Tibial nerve (tissue), 4 donors: ENCODE measurements at places on chromosomes 3 and 15. TPM values are rescaled to one million over a fixed set of nuclear protein-coding genes. Genes with fewer than 3 reads are reported as not detected.

DNA sequence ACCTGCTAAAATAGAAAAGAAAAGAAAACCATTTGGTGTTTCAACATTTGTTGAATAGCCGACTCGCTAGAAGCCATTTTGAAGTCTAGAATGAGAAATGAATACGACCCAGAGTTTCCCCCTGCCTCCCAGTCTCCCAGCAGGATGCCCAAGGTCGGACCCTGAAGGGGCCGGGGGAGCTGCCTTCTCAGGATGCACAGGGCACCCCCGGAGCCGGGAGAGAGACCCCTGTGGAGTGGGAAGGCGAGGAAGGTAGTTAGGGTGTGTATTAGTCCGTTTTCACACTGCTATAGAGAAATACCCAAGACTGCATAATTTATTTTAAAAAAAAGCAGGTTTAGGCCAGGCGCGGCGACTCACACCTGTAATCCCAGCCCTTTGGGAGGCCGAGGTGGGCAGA lies 44.7 kb downstream of the NIPA2 start:
- no peak for DNase-seq

- no peak for DNase-seq
Measured at GRCh38 chr3:128426128-128426921, 40.4 kb downstream of the DNAJB8 start.

DNA sequence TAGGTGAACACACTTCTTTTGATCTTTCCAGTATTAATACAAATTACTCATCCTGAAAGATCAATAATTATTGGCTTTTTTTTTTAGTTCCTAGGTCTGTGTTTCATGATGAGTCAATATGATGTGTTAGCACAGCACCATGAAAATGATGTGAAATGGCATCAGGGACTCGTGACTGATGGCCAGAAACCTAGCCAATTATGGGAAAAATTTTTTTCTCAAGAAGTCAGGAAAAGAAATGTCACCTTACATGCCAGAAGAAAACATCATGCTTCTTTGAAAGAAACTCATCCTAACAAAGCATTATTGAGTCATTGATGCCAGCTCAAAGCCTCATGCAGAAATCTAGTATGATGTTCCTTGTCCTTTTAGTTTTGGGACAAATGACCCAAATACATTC lies 468.3 kb upstream of the CBLB start:
- no peak for DNase-seq

DNA sequence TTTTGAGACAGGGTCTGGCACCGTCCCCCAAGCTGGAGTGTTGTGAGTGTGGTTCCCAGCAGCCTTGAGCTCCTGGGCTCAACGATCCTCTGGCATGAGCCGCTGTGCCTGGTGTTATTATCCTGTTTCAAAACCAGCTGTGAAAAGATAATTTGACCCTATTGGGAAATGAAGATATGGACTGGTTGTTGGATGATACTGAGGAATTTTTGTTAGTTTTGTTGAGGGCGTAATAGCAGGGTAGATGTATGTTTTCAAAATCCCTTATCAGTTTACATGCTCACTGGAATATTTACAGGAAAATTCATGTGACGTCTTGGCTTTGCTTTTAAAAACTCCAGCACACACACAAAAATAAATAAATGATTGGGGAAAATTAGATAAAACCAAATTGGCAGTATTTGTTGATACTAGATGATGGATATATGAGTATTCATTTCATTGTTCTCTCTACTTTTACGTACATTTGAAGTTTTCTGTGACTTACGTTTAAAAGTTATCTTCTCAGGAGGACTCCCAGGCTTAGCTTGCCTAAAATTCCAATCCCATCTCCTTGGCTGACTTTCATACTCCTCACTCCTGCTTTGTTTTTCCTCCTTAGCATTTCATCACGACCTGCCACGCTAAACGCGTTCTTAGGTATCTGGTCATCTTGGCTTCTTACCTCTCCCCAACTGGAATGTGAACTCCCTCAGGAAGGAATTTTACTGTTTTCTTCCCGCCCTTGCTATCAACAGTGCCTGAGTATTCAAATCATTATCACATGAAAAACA lies 56.8 kb upstream of the TFRC start:
- no peak for DNase-seq

- peak; percentile 68 for DNase-seq
Measured at GRCh38 chr3:30496066-30496966, 110.1 kb upstream of the TGFBR2 start.

DNA sequence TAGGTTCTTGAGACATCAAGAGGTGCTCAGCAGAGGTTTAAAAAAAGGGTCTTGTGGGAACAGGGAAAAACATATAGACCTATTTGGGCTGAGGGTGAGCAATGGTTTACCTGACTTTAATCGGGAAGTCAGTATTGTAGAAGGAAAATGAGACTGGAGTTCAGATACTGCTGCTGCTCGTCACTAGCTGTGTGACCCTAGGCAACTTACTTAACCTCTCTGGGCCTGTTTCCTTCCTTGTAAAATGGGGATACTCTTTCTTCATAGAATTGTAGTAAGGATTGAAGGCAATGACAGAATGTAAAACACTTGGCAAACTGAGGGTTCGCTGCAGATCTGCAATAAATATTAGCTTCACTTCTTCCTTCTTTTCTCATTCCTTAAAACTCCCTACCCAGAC lies 327.5 kb upstream of the PROK2 start:
- DNase-seq: no peak

DNA sequence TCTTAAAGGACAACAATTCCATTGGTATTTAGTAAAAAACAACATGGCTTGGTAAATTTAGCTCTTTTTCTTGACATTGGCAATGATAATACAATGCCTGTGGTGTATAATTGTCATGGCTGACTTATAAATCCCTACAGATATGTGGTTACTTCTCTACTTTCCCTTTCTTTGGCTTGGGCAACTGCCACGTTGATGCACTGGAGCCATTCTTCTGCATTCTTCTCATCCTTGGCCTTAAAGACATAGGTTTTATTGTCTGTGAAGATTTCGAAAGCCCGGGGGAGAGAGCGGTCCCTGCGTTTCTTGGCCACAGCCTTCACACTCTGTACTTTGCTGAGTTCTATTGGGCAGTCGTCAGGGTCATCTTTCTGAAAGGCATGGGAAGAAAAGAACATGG lies 101.1 kb upstream of the CCNL1 start:
- no peak for DNase-seq

GRCh38 chr3:115624901-115625300 lies 1.6 kb downstream of the GAP43 start:
- DNase-seq: no peak

GRCh38 chr3:9316881-9317361 lies 45.9 kb upstream of the THUMPD3 start:
- DNase-seq: peak; percentile 6

DNA sequence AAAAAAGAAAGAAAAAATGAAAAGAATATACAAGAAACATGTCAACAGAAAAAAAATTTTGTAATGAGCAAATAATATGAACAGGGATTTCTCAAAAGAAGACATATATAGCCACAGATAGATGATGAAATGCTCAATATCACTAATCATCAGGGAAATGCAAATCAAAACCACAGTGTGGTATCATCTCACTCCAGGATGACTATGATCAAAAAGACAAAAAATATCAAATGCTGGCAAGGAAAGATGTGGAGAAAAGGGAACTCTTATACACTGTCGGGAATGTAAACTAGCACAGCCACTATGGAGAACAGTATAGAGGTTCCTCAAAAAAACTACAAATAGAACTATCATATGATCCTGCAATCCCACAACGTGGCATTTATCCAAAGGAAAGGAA lies 94.1 kb downstream of the C3orf70 start:
- DNase-seq: no peak

DNA sequence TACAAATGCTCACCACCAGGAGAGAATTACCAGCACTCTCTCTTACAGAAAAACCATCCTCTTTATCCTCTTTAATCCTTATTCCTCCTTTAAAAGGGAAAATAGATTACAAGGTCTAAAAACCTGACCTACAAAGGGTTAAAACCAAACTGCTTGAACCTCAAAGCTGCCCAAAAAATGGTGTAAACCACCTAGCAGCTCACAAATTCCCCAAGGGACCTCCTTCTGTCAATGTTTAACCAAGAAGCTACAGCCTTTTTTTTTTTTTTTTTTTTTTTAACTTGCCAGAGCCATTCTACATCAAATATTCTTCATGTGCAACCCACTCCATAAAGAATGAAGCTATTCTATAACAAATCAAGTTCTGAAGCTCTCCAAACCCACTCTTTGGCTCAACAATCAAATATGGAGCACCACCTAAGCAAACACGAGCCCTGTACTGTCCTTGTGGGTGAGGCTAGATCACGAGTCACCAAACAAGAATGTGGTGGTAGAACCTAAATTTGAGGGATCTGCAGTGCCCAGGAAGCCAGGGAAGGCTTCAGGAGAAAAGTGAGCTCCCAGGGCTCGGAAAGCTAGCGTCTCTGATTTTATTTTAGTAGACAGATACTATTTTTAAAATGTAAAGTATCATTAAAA lies 20.1 kb downstream of the OSBPL10 start:
- DNase-seq: no peak

- DNase-seq: no peak
Measured at GRCh38 chr3:195708626-195709481, 11.9 kb upstream of the MUC20 start.

- no peak for DNase-seq
Measured at GRCh38 chr3:4313606-4314293, 10.6 kb downstream of the SETMAR start.

MRAS gene
- total RNA-seq: 181 TPM

CCR9 gene
- not detected for total RNA-seq

ST8SIA2 gene
- not detected for total RNA-seq
